ENCODE measurements at places on chromosomes 6 and 20.

- DNase-seq = no peak
These were observed 873.0 kb downstream of the KIF16B start for GRCh38 chr20:15700147-15700765.

DNA sequence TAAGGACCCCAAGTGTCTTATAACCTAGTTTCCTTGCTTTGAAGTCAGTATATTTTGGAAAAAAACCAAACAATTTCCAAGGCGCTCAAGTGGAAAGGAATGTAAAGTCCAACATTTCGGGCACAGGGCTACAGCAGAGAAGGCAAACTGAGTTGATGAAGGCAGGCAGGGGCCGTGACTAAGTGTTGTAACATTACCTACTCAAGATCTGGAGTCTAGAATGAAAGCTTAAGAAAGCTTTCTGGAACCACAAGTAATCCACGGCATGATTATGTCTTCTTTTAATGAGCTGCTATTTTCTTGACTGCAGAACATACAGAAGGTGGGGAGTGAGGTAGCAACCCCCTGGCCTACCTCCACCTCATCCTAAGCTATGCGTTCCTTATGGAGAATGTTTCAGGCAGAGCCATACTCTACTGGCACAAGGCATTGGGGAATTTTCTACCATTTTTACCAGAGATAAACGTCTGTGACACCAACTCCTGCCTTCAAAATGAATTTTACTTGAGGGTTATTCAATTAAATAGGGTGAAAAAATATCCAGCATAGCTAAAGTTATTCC is 4.3 kb downstream of the PPP1R10 start:
- no peak for DNase-seq

DNA sequence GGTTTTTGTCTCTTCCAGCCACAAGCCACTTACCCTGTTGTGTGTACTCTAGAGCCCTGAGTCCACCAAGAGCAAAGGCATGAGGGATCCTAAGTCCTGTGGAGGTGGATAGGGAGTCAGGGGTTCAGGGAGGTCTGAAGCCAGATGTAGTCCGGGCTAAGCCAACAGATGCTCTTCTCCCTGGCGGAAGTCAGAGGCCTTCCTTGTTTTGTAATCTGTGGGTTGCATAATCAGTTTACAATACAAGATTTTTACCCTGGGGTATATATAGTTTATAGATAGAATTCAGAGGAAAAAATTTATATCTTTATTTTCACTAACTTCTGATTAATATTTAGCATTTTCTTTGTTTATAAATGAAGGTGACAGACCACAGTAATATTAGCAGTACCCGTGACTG is 9.2 kb downstream of the LAMP5 start:
- DNase-seq = no peak

- DNase-seq = no peak
These were observed 14.4 kb downstream of the ARMC2 start for GRCh38 chr6:108862479-108863191.

DNA sequence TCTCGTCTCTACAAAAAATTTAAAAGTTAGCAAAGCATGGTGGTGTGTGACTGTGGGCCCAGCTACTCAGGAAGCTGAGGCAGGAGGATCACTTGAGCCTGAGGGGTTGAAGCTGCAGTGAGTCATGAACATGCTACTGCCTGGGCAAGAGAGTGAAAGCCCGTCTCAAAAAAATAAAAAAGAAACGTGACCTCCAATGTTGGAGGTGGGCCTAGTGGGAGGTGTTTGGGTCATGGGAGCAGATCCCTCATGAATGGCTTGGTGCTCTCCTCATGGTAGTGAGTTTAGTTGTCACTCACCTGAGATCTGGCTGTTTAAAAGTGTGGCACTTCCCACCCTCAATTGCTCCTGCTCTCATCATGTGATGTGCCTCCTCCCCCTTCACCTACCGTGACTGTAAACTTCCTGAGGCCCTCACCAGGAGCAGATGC is 24.3 kb downstream of the RBL1 start:
- no peak for DNase-seq
